ENCODE measurements at places on chromosomes 13 and 19.

DNA sequence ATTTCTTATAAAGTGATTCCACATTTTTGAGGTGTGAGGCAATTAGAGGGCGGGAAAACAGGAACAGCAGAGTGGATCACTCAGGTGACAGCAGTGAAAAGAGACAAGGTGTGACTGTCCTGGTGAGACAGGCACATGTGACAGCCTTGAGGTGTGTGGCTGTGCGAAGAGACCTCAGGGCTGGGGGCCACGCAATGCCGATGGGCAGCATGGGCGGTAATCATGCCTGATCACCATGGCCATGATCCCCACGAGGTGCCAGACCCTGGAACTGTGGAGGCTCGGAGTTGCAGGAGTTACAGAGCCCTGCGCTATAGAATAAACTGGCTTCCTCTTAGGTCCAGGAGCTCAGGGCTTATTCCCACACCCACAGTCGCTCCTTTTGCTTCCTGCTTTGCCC, 2.0 kb downstream of the SPACA6 start:
- no peak for DNase-seq

- no peak for DNase-seq
Measured at GRCh38 chr13:61709258-61709657, 293.6 kb upstream of the PCDH20 start.

DNA sequence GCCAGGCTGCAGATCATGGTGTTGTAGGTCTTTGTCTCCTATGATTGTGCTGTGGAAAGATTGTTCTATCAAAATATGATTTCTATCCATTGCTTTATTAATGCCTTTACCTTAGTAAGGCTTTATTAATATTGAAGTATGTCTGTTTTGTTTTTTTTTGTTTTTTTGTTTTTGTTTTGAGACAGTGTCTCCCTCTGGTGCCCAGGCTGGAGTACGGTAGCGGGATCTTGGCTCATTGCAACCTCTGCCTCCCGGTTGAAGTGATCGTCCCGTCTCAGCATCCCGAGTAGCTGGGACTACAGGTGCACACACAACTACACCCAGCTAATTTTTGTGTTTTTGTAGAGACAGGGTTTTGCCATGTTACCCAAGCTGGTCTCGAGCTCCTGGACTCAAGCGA, 7.7 kb downstream of the IRGC start:
- DNase-seq, result no peak

- DNase-seq, result peak; percentile 16
Measured at GRCh38 chr13:45473627-45474026, 8.9 kb downstream of the COG3 start.

GRCh38 chr13:43077046-43077445, 53.7 kb downstream of the DNAJC15 start:
- DNase-seq, result no peak

GRCh38 chr13:71880753-71881541, 13.9 kb upstream of the DACH1 start:
- DNase-seq, result no peak

DNA sequence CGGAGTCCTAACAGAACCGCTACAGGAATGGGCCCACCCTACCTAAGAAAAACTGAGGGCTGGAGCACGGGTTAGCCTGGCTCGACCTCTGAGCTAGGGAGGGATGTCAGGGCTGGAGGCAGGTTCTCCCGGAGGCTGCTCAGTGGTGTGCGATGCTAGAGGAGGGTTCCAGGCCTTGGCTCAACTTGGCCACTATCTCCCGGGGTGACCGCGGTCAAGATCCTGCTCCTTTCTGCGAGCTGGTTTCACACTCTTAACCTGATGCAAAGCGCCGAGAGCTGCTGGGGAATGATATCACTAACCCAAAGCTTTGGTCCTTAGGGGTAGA, 301 bp downstream of the POP4 start:
- DNase-seq, result no peak

- DNase-seq, result no peak
Measured at GRCh38 chr13:25503856-25504255, 132.1 kb downstream of the ATP8A2 start.

- no peak for DNase-seq
Measured at GRCh38 chr13:76730220-76730619, 156.0 kb downstream of the KCTD12 start.

DNA sequence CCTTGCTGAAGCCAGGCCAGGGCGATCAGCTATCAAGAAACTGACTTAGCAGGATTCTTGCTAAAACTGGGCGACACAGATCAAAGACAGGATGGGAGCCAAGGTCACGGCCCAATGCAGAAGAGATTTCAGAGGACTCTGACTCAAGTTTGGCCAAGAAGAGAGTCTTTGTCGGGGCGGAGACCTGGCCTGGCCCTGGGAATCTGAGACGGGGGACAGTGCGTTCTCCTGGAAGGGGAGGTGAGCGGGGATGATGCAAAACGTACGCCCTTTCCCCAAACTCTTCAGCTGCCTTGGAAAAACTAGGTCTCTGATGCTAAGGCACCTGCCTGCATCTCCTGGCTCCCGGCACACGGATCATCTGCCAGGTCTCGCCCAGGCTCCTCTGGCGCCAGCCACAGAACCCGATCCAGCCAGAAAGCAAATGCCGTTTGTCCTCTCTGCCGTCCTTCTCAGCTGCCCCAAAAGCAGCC, 9.8 kb downstream of the MVB12A start:
- DNase-seq, result no peak

DNA sequence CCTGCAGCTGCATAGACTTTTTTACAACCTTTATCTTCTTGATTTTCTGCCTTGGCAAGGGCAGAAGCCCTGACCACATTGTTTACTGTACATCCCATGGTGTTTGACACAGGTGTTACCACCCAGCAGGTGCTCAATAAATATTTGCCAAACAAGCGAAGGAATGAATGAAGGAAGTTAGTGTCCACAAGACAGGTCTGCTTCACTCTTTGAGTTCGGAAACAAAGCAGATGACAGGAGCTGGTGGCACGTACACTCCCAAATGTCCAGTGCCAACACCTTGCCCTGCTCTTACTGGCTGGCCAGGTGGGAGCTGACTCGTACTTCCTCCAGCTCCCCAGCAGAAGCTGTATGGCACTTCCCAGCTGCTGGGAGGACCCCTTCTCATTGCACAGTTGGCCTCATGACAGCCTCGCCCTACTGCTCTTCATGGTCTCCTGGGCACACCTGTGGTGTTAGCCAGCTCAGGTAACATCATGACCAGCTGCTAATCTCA, 22.0 kb upstream of the MUC16 start:
- no peak for DNase-seq

DNA sequence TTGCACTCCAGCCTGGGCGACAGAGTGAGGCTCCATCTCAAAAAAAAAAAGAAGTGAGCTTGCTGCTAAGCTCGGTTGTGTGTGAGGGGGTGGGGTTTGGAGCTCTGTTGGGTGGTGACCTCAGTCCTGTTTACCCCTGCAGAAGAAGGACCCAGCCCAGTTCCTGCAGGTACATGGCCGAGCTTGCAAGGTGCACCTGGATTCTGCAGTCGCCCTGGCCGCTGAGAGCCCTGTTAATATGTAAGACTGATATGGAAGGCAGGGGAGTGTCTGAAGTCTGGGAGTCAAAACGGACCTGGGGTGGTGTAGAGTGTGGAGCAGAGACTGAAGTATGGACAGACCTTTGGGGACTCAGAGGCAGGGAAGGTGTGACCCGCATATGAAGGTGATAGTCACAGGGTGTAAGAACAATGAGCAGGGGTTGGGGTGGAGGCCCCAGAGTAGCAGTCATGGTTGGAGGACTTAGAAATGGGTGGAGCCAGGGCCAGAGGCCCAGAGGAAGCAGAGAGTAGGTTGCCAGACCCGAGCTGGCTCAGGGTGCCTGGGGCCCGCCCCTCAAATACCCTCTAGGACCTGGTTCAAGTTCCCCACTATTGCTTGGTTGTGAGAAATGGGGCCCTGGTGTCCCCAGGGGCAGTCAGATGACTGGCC, 13.2 kb downstream of the CLASRP start:
- DNase-seq, result no peak

GRCh38 chr13:70523622-70524021, 415.4 kb upstream of the KLHL1 start:
- DNase-seq, result peak; percentile 32

DNA sequence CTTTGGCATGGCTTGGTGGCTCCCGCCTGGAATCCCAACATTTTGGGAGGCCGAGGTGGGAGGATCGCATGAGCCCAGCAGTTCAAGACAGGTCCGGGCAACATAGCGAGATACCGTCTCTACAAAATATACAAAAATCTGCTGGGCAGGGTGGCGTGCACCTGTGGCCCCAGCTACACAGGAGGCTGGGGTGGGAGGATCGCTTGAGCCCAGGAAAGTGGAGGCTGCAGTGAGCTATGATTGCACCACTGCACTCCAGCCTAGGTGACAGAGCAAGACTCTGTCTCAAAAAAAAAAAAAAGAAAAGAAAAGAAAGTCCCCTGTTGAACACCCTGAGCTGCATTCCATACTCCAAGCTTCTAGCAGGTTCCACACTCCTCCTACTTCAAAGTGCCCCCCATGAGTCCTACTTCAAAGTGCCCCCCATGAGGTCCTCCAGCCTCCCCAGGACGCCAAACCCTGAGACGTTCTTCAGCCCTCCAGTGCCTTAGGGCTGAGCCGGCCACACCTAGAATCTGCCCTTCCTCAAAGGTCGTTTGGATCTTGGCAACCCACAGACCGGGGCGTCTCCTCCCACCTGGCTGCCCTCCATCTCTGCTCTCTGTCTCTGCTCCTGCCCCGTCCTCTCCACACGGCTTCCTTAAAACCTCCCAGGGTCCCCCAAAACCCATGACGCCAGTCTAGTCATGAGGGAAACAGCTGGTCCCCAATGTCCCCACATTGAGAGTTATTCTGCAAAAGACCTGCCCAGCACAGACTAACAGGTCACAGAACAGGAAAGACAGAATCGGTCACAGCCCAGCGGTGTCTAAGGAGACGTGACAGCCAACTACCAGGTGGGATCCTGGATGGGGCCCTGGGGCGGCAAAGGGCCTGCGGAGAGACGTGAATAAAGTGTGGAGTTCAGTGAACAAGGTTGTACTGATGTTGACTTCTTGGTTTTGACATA, 4.8 kb downstream of the TJP3 start:
- no peak for DNase-seq

DNA sequence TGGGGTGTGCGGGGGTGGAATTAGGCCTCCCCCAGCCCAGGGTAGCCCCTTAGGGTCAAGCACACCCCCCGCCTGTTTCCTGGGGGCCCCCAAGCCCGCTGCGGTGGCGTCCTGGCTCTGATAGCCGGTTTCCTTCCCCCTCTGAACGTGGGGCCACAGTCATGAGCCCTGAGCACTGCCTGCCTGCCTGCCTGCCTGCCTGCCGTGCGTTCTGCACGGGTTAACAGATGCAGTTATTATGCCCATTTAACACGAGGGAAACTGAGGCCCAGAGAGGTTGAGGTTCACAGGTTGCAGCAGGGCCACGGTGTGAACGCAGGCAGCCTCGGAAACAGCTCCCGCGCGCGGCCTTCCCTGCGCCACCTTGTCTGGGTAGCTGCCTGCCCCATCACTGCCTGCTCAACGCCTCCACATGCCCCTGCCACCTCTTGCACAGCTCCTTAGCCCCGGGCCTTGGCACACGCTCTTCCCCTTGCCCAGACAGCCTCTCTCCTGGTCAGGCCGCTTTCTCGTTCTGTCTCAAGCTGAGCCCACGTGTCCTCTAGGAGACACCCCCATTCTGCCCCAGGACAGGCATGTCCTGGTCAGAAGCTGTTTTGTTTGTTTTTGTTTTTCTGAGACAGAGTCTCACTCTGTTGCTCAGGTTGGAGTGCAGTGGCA, 1.2 kb upstream of the GAMT start:
- DNase-seq, result no peak

DNA sequence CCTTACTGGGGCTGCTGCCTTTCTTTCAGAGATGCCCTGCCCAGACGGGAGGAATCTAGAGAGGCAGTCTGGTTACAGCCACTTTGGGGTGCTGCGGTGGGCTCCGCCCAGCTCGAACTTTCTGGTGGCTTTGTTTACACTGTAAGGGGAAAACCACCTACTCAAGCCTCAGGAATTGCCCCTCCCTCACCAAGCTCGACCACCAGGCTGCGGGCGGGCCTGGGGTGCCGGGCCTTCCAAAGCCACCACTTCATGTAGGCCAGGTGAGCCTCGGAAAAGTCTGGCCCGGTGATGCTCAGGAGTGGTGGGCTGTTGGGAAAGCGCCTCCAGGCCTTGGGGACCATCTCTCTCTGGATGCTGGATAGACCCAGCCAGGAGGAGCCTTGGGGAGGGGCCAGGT, 218.6 kb downstream of the MTUS2 start:
- DNase-seq, result no peak

All from NCI-H524 (cell line).